Smooth muscle cell of the coronary artery (primary cell): ENCODE measurements at places on chromosomes 6 and 20. TPM values are rescaled to one million over a fixed set of nuclear protein-coding genes. Genes with fewer than 3 reads are reported as not detected.

The CST3 gene
- total RNA-seq, result 189 and 222 TPM in 2 replicates

The SYTL3 gene
- total RNA-seq, result 0.82 and 1.4 TPM in 2 replicates

The PRPH2 gene
- 0.30 and 2.2 TPM in 2 replicates for total RNA-seq

The EEF1A1 gene
- 25,077 and 51,594 TPM in 2 replicates for total RNA-seq

The UBR2 gene
- 19.9 and 26.7 TPM in 2 replicates for total RNA-seq

The PDYN gene
- not detected in 2 replicates for total RNA-seq

The CST4 gene
- total RNA-seq, result 0.60 TPM in 1 of 2 replicates, not detected in the other

The ESR1 gene
- total RNA-seq, result 0.83 and 4.6 TPM in 2 replicates

The CST2 gene
- total RNA-seq, result not detected in 2 replicates

The RIPPLY2 gene
- under 0.01 TPM in 1 of 2 replicates, not detected in the other for total RNA-seq

The GNAS-AS1 gene
- total RNA-seq, result 0.35 and 1.1 TPM in 2 replicates

The NKAIN4 gene
- total RNA-seq, result 0.15 TPM in 1 of 2 replicates, not detected in the other

The CDSN gene
- not detected in 2 replicates for total RNA-seq

The SFTA2 gene
- not detected in 2 replicates for total RNA-seq

The SAPCD1 gene
- total RNA-seq, result 0.53 and 0.70 TPM in 2 replicates

The DUSP15 gene
- total RNA-seq, result 0.23 TPM in 1 of 2 replicates, not detected in the other

The SLA2 gene
- not detected in 2 replicates for total RNA-seq

The SLC35D3 gene
- not detected in 2 replicates for total RNA-seq

The C20orf202 gene
- not detected in 2 replicates for total RNA-seq

The HDDC2 gene
- total RNA-seq, result 44.8 and 87.0 TPM in 2 replicates

The HAO1 gene
- not detected in 2 replicates for total RNA-seq

The SAMD10 gene
- total RNA-seq, result 0.23 and 0.45 TPM in 2 replicates

The KIAA0408 gene
- 0.15 and 0.23 TPM in 2 replicates for total RNA-seq

The ARHGAP18 gene
- 10.8 and 89.7 TPM in 2 replicates for total RNA-seq

The KHDRBS2 gene
- total RNA-seq, result not detected in 2 replicates

The SGK2 gene
- 0.15 and 0.47 TPM in 2 replicates for total RNA-seq

The CRISP3 gene
- not detected in 2 replicates for total RNA-seq

The GSTA1 gene
- total RNA-seq, result not detected in 2 replicates

The FRK gene
- 0.47 and 2.0 TPM in 2 replicates for total RNA-seq

The HSPA1L gene
- 0.98 and 4.1 TPM in 2 replicates for total RNA-seq

The OR2J3 gene
- not detected in 2 replicates for total RNA-seq

The BNIP5 gene
- not detected in 2 replicates for total RNA-seq

The LRRN4 gene
- under 0.01 TPM in 1 of 2 replicates, not detected in the other for total RNA-seq

The BAK1 gene
- total RNA-seq, result 10.5 and 19.7 TPM in 2 replicates

The XKR7 gene
- not detected in 2 replicates for total RNA-seq

The PI3 gene
- not detected in 2 replicates for total RNA-seq

The CASS4 gene
- 0.12 and 0.38 TPM in 2 replicates for total RNA-seq

The PLAGL2 gene
- total RNA-seq, result 0.59 and 1.1 TPM in 2 replicates

The B3GALT4 gene
- total RNA-seq, result 2.6 and 5.0 TPM in 2 replicates

The HLA-DRA gene
- total RNA-seq, result 0.82 TPM in 1 of 2 replicates, not detected in the other

The PHACTR1 gene
- total RNA-seq, result 0.08 and 2.3 TPM in 2 replicates

The MYH7B gene
- total RNA-seq, result under 0.01 and 0.47 TPM in 2 replicates

The TTLL9 gene
- total RNA-seq, result under 0.01 TPM in 1 of 2 replicates, not detected in the other

The RAB5IF gene
- 27.5 and 50.7 TPM in 2 replicates for total RNA-seq

The GHRH gene
- not detected in 2 replicates for total RNA-seq

The IMPG1 gene
- under 0.01 TPM in 1 of 2 replicates, not detected in the other for total RNA-seq

The MRPL2 gene
- 17.6 and 19.8 TPM in 2 replicates for total RNA-seq
